Ovary (tissue), 10 donors: ENCODE measurements at places on chromosomes 1 and 21. TPM values are rescaled to one million over a fixed set of nuclear protein-coding genes. Genes with fewer than 3 reads are reported as not detected.

The OR2L5 gene
- polyA plus RNA-seq, result not detected

The ELAVL4 gene
- not detected for polyA plus RNA-seq

The KRTAP13-2 gene
- polyA plus RNA-seq, result not detected

The AZIN2 gene
- 4.1 TPM for polyA plus RNA-seq

The TNFSF4 gene
- polyA plus RNA-seq, result 2.1 TPM

The DMRTA2 gene
- polyA plus RNA-seq, result not detected

The CDCA8 gene
- 1.9 TPM for polyA plus RNA-seq

The LRRC71 gene
- not detected for polyA plus RNA-seq

The PPFIA4 gene
- polyA plus RNA-seq, result 0.35 TPM

GRCh38 chr1:151344291-151344690 is 2.8 kb downstream of the RFX5 start:
- peaks cover 2% of the 10 kb centered on the region for H3K4me1 ChIP-seq
- no peak overlapping the region for H3K4me3 ChIP-seq
- H3K27me3 ChIP-seq, result no peaks in the 10 kb centered on the region
- H3K27ac ChIP-seq, result no peak overlapping the region

DNA sequence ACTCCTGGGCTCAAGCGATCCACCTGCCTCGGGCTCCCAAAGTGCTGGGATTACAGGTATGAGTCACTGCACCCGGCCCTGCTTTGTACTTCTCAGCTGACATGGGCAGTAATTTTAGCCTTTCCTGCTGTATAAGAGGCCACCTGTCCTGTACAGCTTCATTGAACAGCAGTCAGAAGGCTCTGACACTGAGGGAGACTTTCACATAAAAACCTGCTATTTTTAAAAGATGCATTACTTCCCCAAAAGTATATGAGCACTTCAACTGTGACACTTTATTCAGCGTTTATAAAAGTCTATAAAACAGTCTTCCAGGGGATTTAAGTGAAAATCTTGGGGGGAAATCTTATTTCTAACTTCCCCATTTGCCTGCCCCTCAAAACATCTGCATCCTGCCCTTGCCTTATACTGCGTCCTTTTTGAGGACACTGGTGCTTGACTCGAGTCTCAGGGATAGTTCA is 17.6 kb downstream of the RNU5D-1 start:
- no peaks in the 10 kb centered on the region for H3K4me1 ChIP-seq
- H3K36me3 ChIP-seq, result no peaks in the 10 kb centered on the region
- no peak overlapping the region for H3K27ac ChIP-seq
- no peaks in the 10 kb centered on the region for H3K27me3 ChIP-seq

GRCh38 chr1:96978901-96979300 is 257.3 kb downstream of the PTBP2 start:
- H3K4me1 ChIP-seq, result no peaks in the 10 kb centered on the region
- H3K4me3 ChIP-seq, result no peak overlapping the region
- H3K36me3 ChIP-seq, result no peaks in the 10 kb centered on the region
- DNase-seq, result no peak
- no peak overlapping the region for H3K27ac ChIP-seq
- H3K27me3 ChIP-seq, result no peaks in the 10 kb centered on the region

DNA sequence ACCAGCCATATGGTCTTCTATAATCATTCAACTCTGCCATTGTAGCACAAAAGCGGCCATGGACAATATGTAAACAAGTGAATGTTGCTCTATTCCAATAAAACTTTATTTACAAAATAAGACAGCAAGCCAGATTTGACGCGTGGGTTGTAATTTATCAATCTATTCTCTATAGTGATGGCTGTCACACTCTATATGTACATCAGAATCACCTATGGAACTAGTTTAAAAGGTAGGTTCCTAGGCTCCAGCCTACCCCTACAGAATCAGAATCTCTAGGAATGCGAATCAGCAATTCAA is 7.7 kb downstream of the BCL2L15 start:
- peaks cover 2% of the 10 kb centered on the region for H3K4me1 ChIP-seq
- H3K36me3 ChIP-seq, result no peaks in the 10 kb centered on the region
- no peaks in the 10 kb centered on the region for H3K27me3 ChIP-seq
- H3K27ac ChIP-seq, result no peak overlapping the region
- H3K4me3 ChIP-seq, result no peak overlapping the region
- DNase-seq, result no peak

DNA sequence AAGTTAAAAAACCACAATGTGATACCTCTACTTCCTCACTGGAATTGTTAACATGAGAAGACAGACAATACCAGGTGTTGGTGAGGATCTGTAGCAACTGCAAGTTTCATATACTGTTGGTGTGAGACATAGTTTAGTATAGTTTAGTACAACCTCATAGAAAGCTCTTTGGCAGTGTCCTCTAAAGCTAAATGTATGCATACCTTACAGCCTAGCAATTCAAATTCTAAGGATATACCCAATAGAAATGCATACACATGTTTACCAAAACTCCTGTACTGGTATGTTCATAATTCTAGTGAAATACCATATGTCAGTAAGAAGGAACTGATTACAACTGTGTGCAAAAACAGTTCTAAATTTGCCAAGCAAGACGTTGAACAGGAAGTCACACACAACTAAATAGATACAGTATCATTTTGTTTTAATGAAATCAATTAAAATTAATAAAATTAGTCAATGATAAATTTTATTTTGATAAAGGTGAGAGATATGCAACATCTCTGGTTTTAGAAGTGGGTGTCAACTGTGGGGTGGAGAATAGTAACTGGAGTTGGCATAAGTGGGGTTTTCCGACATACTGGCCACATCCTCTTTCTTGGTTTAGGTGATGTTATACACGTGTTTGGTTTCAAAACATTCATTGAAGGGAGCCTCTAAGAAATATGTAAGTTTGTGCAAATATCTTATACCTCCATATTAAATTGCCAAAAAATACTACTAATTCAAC is 450.7 kb downstream of the PTPRC start:
- H3K36me3 ChIP-seq, result no peaks in the 10 kb centered on the region
- no peak overlapping the region for H3K27ac ChIP-seq
- H3K4me3 ChIP-seq, result no peak overlapping the region
- DNase-seq, result no peak

GRCh38 chr1:167431261-167431908 is 86.9 kb downstream of the CD247 start:
- DNase-seq, result no peak
- H3K4me3 ChIP-seq, result no peak overlapping the region
- no peak overlapping the region for H3K27ac ChIP-seq
- no peaks in the 10 kb centered on the region for H3K36me3 ChIP-seq
- no peaks in the 10 kb centered on the region for H3K27me3 ChIP-seq
- H3K4me1 ChIP-seq, result no peaks in the 10 kb centered on the region

DNA sequence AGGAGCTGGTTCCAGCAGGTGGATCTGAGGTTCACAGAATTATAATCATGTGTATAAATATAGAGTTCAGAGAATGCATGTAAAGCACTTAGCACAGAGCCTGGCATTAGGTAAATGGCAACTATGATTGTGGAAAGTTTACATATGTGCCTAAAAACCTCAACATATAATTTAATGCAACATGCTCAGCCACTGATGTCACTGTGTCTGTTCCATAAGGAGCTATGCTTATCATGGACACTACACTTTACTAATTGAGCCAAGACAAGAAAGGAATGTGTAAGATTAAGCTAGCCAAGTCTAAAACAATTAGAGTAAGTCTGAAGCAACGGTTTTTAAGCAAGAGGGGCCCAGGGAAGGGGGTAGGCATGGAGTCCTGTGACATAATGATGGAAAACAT is 61.5 kb downstream of the GNG12 start:
- no peak overlapping the region for H3K27ac ChIP-seq
- H3K27me3 ChIP-seq, result no peaks in the 10 kb centered on the region

GRCh38 chr1:58308206-58308605 is 238.3 kb downstream of the OMA1 start:
- H3K27me3 ChIP-seq, result no peaks in the 10 kb centered on the region

DNA sequence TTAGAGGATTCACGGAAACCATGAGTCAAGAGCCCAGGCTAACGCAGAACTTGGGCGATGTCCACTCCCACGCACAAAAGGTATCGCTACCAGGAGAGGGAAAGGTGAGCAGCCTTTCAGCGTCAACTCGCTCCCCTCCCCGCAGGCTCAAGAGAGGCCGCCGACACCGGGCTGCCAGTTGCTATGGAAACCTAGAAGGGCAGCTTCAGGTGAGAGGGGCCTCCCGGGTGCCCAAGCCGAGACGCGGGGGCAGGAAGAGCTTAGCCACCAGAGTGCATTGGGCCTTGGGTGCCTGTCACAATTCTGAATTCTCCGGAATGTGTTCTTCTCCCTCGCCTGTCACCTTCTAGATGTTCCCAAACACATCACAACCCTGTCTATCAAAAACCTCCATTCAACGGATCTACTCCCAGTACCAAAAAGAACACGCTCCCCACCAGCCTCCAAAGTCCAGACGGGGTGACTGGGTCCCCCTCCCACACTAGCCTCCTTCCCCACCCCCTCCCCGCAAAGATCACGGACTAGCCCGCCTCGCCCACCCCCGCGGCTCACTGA is 694 bp downstream of the MEAF6 start:
- peak; percentile 50 for DNase-seq
- peaks cover 10% of the 10 kb centered on the region for H3K4me1 ChIP-seq
- peak overlapping the region; percentile 70 for H3K27ac ChIP-seq
- no peaks in the 10 kb centered on the region for H3K36me3 ChIP-seq
- H3K4me3 ChIP-seq, result peak overlapping the region; percentile 62

- DNase-seq, result no peak
- peaks cover 25% of the 10 kb centered on the region for H3K4me1 ChIP-seq
- no peak overlapping the region for H3K27ac ChIP-seq
- H3K27me3 ChIP-seq, result no peaks in the 10 kb centered on the region
- no peak overlapping the region for H3K4me3 ChIP-seq
Observed at GRCh38 chr1:28265577-28265976, 6.3 kb downstream of the SESN2 start.

DNA sequence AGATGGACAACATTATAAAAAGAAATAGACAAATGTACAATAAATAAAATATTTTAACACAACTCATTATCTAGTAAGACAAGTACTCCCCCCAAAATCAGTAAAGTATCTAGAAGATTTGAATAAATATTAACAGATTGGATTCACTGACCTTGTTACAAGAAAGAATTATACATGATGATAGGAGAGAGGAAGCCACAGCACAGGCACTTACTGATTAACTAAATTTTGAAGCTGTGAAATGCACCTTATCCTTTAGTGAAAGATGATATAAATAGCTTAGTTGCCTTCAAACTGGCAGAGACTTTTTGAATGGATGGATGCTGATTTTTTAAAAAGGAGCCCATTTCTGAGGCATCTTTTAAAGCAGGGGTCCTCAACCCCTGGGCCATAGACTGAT is 8.5 kb downstream of the CR1 start:
- no peaks in the 10 kb centered on the region for H3K27me3 ChIP-seq
- H3K27ac ChIP-seq, result no peak overlapping the region
- DNase-seq, result no peak

- no peak overlapping the region for H3K4me3 ChIP-seq
- no peak for DNase-seq
- H3K27ac ChIP-seq, result no peak overlapping the region
- H3K27me3 ChIP-seq, result no peaks in the 10 kb centered on the region
- H3K4me1 ChIP-seq, result peaks cover 14% of the 10 kb centered on the region
Observed at GRCh38 chr1:41315146-41315822, 46.0 kb upstream of the FOXO6 start.

GRCh38 chr21:42581993-42582786 is 68.5 kb downstream of the SLC37A1 start:
- peak overlapping the region; percentile 18 for H3K27ac ChIP-seq
- peak; percentile 73 for DNase-seq
- H3K36me3 ChIP-seq, result no peaks in the 10 kb centered on the region
- no peaks in the 10 kb centered on the region for H3K27me3 ChIP-seq
- H3K4me1 ChIP-seq, result peaks cover 16% of the 10 kb centered on the region

DNA sequence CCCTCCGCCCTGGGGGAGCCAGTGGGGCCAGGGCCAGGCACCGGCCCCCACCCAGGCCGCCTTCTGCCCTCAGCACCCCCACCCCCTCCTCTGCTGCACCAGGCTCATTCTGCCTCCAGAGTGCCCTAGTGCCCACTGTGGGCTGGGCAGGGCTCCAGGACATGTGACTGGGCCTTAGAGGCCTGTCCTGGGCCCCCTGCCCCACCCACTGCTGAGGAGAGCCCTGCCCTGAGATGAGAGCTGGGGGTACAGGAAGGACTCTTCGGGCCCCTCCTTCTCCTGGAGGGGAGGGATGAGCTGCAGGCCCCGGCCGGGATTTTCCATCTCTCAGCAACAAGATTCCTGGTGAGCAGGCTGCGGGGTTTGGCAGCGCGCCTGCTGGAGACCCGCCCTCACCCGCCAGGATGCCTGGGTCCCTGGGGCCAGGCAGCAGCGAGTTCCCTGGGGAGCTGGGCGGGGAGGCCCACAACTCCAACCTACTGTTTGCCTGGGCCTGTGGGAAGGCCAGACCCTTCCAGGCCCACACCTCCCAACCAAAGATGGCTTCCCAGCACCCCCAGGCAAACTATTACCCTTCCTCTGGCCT is 14.0 kb downstream of the AHDC1 start:
- peak overlapping the region; percentile 73 for H3K27ac ChIP-seq
- no peaks in the 10 kb centered on the region for H3K27me3 ChIP-seq
- H3K4me3 ChIP-seq, result no peak overlapping the region
- DNase-seq, result peak; percentile 79

DNA sequence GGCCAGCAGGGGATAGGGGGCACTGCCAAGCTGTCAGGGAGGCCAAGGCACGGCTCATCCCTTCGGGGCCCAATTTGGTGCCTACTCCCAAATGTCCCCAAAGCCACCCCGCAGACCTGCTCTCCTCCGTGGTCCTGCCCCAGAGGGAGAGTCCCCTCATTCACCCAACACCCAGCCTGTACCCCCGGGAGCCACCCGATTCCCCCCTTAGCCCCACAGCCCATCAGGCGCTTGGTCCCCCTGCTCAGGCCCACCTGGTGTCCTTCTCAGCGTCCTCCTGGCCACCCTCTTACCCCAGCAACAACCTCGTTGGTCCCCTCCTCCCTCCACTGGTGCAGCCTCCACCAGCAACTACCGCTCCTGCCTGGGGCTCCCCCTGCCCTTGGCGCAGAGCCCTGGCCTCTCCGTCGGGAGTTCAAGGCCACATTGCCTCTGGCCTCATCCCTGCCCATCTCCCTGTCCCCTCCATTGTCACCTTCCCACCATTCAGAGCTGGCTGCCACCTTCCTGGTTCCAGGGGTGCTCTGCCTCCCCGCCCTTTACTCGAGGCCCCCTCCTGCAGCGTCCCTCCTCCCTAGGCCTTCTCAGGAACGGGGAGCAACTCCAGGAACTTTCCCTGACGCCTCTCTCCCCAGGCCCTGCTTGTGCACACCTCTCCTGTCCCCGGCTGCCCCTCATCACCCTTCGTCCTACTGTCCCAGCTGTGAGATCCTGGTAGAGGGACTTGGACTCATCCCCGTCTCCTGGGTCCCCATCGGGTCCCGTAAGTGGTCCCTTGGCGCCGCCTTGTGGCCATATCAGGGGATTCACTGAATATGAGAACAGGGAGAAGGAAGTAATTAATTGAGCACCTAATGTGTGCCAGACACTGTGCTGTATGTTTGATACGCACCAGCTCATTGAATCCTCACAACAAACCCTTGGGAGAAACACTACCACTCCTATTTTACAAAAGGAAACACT is 73.9 kb downstream of the RAP1GAP start:
- H3K27me3 ChIP-seq, result no peaks in the 10 kb centered on the region
- no peaks in the 10 kb centered on the region for H3K4me1 ChIP-seq
- H3K4me3 ChIP-seq, result no peak overlapping the region
- H3K27ac ChIP-seq, result no peak overlapping the region
- DNase-seq, result peak; percentile 54
- H3K36me3 ChIP-seq, result no peaks in the 10 kb centered on the region
